ENCODE measurements at places on chromosomes 2 and 18.

GRCh38 chr2:36734304-36734703 lies 37.8 kb downstream of the VIT start:
- H3K27me3 ChIP-seq: no peaks in the 10 kb centered on the region
- H3K36me3 ChIP-seq: no peaks in the 10 kb centered on the region
- 0 out of 2 replicates have a peak, but pooled peaks cover 4% of the 10 kb centered on the region for H3K4me1 ChIP-seq

- no peaks in the 10 kb centered on the region for H3K27me3 ChIP-seq
- DNase-seq: no peak
- H3K4me1 ChIP-seq: peaks cover 12% of the 10 kb centered on the region
- no peaks in the 10 kb centered on the region for H3K36me3 ChIP-seq
These were observed 2.9 kb upstream of the B4GALT6 start for GRCh38 chr18:31686986-31687928.

GRCh38 chr2:231152800-231153557 lies 28.1 kb upstream of the HTR2B start:
- H3K36me3 ChIP-seq: no peaks in the 10 kb centered on the region
- H3K27me3 ChIP-seq: no peaks in the 10 kb centered on the region
- H3K27ac ChIP-seq: no peak overlapping the region
- H3K4me1 ChIP-seq: no peaks in the 10 kb centered on the region

DNA sequence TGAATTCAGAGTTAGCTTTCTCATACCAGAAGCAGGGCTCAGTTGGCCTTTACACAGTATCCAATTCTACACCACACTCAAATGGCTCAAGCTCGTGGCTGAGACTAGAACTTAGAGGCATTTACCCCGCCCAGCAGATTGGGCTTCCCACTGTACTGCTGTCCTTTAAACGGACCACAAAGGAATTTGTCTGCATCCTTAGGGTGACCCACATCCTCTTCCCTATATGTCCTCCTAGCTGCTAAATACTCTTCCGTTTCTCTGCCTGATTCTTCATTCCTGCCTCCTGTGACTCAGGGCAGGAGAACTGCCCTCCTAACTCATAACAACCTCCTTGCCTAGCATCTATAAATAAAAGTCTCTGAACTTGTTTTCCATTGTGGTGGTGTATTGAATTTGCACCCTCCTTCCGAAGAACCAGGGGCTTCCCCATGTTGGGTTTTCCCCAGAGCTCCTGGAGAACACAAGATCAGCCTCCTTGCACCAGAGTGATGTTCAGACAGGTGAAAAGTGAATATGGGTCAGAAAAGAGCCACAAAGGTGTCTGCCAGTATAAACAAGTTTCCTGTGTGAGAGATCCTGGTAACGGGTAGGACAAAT lies 32.0 kb upstream of the MC4R start:
- H3K4me3 ChIP-seq: no peak overlapping the region
- no peak for DNase-seq
- H3K27me3 ChIP-seq: no peaks in the 10 kb centered on the region
- no peak overlapping the region for H3K27ac ChIP-seq
